ENCODE measurements at places on chromosomes 7 and 10.

DNA sequence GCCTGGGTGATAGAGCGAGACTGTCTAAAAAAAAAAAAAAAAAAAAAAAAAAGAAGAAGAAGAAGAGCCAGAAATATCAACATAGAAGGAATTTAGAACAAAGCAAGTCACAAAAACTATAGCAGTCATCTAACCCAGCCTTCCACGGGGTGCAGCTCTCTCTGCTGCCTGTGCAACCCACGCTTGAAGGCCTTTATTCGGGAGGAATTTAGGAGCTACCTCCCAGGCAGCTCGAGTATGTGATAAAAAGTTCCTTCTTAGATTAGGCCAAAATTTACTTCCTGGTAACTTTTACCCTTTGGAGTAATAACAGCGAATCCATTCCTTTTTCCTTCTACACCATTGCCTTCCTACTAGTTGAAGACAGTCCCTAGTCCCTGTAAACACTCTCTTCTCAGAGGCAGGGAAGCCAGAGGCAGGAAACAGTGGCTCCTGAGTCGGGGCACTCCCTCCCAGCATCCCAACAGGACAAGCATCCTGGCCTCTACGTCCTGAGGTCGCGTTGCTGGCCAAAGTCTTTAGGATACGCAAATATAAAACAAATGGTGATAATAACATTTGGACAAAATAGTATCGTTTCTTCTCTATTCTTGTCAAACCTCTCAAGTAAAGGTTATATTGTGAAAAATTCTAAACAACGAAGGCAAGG is 109.3 kb upstream of the KMT2C start:
- no peak for DNase-seq

GRCh38 chr7:102427019-102427405 is 6.4 kb upstream of the ORAI2 start:
- DNase-seq: no peak

DNA sequence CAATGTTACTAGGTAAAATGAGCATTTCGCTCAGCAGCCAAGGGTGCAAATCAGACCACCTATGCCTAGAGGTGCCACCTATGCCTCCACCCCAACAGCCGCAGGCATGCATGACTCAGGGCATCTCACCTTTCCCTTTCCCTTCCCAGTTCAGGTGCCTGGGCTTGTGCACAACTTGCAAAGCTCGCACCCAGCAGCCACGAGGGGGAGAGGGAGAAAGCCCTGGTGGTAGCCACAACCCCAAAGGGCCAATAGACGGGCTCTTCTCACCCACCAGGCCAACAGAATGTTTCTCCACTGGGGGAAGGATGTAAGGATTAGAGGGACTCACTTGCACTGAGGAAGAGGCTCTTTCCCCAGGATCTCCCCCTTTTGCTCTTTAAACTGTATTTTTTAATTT is 462.3 kb upstream of the PCDH15 start:
- no peak for DNase-seq

DNA sequence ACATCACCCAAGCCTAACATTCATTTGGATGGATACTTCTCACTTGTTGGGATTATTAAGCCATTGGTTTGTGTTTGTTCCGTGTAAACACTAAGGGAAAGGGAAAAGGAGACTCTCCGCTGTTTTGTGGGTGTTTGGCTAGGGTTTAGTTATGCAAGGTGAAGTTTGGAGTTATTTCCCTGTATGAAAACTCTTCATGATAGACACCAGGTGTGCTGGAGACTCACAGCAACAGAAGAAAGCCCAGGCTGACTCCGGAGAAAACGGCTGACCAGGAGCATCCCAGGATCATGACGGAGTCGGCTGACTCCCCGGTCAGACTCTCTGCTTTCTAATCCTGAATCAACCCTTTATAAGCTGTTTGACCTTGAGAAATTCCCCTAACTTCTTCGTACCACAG is 94.1 kb upstream of the KLF6 start:
- DNase-seq: no peak

DNA sequence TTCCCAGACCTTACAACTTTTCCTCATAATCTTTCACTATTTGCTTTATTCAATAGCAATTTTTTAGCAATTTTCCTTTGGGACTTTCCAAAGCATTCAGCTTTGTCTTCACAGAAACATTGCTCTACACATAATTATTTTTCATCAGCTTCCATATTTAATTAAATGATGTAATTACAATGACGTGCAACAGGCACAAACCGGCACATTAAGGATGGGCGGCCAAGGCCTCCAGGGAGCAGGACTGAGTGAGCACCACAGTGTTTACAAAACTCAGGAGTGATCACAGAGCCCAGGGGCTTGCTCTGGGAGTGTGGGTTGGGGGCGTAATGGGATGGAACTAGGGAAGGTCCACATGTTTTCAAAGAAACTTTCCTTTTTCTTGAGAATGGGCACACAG is 69.8 kb downstream of the MAD1L1 start:
- no peak for DNase-seq

GRCh38 chr10:24012249-24012803 is 196.6 kb upstream of the KIAA1217 start:
- no peak for DNase-seq

- no peak for DNase-seq
Measured at GRCh38 chr10:48274636-48275035, at the start of gene FRMPD2. FRMPD2 (minus strand) TSS chr10:48274696; CDS start chr10:48274567, 129 bp downstream.

GRCh38 chr7:148558914-148559313 is 31.7 kb upstream of the C7orf33 start:
- no peak for DNase-seq

DNA sequence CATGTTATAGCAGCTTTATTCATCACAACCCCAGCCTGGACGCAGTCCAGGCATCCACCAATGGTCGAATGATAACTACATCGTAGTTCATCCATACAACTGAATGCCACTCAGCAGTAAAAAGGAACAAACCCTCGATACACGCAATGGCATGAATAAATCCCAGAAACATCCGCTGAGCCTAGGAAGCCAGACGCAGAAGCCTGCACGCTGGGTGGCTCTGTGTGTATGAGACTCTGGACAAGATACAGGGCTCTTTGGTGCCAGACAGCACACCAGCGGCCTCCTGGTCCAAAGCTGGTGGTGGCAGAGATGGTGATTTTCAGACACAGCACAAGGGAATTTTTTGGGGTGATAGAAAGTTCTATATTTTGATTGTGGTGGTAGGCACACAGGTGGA is 10.0 kb upstream of the CRYGN start:
- no peak for DNase-seq

- no peak for DNase-seq
Measured at GRCh38 chr7:15862016-15862780, 175.7 kb upstream of the MEOX2 start.

DNA sequence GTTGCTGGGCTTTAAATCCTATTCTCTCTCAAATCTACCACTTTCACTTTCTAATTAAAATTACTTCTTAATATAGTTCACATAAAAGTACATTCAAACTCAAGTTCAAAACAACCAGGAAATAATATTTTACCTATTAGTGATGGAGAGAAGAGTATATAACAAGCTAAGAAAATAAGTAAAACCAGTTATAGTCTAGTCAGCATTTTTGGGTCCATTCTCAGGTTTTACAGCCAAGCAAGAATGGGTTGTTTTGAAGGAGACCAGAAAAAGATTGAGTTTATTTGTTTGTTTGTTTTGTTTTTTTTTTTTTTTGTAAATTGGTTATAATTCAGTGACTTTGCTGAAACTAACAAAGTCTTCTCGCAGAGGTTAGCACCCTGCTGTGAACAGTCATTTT is 106.3 kb upstream of the PTPRZ1 start:
- DNase-seq: no peak

DNA sequence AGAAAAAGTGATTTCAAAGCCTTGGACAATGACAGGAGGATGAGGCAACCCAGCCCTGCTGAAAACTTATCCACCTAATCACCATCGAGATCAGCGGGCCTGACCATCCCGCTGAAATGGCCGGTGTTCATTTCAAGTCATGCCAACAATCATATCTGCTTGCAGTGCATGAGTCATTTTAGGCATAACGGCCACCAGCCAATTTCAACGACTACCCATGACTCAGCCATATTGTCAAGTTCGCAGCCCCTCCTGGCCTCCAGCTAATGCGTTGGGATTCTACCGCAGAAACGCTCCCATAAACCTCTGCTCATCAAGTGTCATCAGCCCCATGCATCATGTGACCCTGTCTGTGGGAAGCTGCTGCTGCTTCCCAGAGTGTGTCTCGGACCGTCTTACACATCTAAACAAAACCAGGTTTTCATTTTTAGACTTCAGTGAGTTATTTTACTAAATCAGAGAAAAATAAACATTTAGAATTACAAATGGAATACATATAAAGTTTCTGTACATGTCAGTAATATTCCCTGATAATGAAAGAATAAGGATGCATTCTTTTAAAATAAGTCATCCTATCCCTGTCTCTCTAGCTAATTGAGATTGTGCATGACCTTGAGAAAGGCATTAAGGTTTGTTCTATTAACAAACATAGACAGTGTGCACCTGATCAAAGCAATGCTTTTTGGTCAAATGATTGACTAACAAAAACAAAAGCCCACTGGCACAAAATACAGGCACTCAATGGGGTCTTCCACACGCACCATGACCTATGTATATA is 188.9 kb downstream of the ADAM12 start:
- DNase-seq: peak; percentile 99

DNA sequence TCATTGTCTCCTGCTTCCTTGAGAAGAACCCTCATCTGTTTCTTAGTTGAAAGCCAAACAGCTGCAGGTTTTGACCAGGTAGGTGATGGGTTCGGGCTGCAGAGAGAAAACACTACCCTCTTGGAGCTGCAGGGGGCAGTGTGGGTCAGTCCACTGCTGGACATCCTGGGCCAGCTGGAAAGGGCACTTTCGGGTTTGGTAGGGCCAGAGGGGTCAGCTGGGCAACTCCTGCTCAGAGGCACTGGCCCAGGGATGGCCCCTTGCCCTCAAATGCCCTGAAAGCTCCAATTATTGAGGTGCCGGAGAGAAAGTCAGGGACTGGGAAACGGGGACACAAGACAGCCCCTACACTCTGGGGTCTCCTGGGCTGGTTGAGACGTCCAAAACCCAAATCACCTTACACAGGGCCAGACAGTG is 90.7 kb downstream of the MKI67 start:
- DNase-seq: peak; percentile 8

DNA sequence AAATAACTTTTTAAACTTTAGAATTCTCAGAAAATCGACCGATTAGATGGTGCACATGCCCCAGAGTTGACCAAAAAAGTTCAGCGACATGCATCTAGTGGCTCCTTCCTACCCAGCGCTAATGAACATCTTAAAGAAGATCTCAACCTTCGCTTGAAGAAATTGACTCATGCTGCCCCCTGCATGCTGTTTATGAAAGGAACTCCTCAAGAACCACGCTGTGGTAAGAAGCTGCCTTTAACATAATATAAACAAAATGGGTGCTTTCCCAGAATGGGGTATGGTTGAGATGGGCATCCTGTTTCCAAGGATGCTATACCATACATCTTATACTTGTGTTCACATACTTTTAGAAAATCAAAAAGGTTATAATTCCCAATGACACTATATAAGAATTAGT is 24.6 kb downstream of the GLRX3 start:
- DNase-seq: peak; percentile 40

GRCh38 chr10:81444242-81444929 is 430.6 kb upstream of the NRG3 start:
- DNase-seq: no peak

- peak; percentile 67 for DNase-seq
Measured at GRCh38 chr7:149662591-149663095, 110.7 kb downstream of the ZNF467 start.

- no peak for DNase-seq
Measured at GRCh38 chr7:33061282-33061937, 1.2 kb downstream of the NT5C3A start.

- peak; percentile 65 for DNase-seq
Measured at GRCh38 chr7:8418629-8419245, 14.7 kb upstream of the NXPH1 start.

- no peak for DNase-seq
Measured at GRCh38 chr7:40544871-40545303, 410.1 kb downstream of the SUGCT start.

- no peak for DNase-seq
Measured at GRCh38 chr10:20809631-20810030, 87.5 kb downstream of the NEBL start.

GRCh38 chr10:546971-547590 is 142.4 kb downstream of the DIP2C start:
- no peak for DNase-seq

- no peak for DNase-seq
Measured at GRCh38 chr10:82150123-82150900, 275.3 kb downstream of the NRG3 start.

DNA sequence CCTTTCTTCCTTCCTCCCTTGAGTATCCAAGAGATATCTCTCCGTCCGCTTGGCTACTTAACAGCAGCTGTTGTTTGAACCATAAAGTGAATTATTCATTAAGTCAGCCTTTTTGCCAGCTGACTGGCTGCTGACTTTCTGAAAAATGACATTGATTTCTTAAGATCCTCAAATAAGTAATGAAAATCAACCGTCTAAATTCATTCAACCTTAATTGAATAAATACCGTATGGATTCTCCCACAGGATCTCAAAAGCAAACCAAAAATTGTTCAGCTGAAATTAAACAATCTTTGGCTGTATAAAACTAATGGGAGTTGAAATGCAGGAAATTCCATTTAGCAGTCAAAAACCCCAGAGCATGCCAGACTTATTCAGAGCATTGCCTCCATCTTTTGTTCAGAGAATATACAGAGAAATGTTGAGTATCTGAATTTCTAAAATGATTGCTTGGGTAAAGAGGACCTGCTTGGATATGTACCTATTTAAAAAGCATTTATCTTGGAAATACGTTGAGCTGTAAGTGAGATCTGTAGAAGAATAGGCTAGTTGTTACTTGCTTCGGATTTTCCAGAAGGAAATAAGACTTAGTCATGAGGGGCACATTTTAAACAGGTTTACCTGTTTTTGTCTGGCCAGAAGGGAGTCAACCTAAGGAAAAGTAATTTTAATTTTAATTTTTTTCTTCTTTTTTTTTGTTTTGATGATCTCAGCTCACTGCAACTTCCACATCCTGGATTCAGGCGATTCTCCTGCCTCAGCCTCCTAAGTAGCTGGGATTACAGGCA is 136.2 kb downstream of the PLXDC2 start:
- no peak for DNase-seq

- DNase-seq: no peak
Measured at GRCh38 chr10:78200686-78201085, 167.0 kb downstream of the RPS24 start.

GRCh38 chr7:5532536-5533335 is 109.1 kb upstream of the TNRC18 start:
- DNase-seq: no peak

DNA sequence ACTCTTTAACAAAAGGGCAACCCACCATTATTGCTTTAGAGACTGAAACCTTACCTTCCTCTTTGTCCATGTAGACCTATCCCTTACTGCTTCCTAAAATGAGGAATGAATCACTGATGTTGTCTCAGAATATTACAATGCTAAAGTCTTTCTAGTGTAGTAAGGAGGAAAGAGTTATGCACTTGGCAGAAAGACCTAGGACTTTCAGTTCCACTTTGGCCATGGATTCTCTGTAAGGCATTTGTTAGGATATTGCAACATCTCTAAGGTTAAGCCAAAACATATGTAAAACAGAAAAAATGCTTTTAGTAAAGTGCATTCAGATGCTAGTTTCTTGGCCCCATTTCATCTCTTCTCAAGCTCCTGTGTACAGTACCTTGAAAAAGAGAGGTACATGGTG is 230.9 kb downstream of the PARD3 start:
- peak; percentile 42 for DNase-seq

Measured in ELR (cell line).